ENCODE measurements at places on chromosomes 2 and 18.

- DNase-seq: no peak
Measured at GRCh38 chr2:85283641-85284040, 44.1 kb downstream of the TGOLN2 start.

DNA sequence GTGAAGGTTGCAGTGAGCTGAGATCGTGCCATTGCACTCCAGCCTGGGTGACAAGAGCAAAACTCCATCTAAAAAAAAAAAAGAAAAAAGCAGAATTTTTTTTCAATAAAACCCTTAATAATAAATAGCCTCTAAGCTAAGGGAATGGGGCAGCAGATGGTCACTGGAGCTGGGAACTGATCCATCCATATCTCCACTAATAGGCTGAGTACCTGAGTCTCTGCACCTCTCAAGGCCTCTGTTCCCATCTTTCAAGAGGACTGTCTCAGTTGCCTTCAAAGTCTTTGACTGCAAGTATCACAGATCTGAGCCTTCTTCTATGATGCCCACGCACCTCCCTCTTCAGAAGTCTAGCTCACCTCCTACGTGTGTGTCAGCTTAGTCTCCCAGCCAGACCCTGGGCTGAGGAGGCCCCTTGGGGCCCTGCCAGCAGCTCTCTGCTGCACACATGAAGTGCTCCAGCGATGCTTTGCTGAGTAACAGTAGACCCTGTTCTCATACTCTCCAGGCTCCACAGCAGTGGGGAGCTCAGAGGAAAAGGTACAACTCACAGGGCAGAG, 32.9 kb downstream of the ST8SIA5 start:
- DNase-seq: no peak

- DNase-seq: no peak
Measured at GRCh38 chr2:205408696-205409095, 273.6 kb upstream of the NRP2 start.

GRCh38 chr2:227805578-227805977, 8.1 kb upstream of the CCL20 start:
- no peak for DNase-seq

DNA sequence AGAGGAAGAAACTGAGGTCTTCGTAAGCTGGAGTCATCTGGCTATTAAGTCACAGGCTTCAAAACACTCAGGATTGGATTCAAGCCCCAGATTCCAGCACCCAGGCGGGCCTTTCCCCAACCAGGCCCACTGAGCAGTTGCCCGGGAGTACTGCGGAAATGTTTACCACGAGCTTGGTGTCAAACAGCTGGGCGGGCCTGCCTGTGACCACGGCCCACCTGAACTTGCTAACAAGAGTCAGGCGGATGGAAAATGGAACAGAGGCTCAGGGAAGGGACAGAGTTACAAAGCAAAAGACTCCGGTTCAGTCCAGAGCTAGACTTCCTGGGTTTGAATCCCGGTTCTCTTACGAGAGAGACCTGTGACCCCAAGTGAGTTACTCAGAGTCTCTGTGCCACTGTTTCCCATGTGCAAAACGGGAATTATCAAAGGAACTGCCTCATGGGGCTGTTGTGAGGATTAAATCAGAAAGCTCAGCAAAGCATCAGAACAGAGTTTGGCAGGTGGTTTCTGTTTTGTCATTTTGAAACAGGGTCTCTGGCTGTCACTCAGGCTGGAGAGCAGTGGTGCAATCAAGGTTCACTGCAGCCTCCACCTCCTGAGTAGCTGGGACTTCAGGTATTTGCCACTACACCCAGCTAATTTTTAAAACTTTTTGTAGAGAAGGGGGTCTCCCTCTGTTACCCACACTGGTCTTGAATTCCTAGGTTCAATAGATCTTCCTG, 49.0 kb upstream of the TFCP2L1 start:
- DNase-seq: no peak

GRCh38 chr2:98554116-98554861, 54.0 kb downstream of the COA5 start:
- no peak for DNase-seq

- no peak for DNase-seq
Measured at GRCh38 chr2:120656273-120656950, 79.3 kb upstream of the GLI2 start.

GRCh38 chr2:102498414-102498813, 25.4 kb downstream of the SLC9A4 start:
- no peak for DNase-seq

DNA sequence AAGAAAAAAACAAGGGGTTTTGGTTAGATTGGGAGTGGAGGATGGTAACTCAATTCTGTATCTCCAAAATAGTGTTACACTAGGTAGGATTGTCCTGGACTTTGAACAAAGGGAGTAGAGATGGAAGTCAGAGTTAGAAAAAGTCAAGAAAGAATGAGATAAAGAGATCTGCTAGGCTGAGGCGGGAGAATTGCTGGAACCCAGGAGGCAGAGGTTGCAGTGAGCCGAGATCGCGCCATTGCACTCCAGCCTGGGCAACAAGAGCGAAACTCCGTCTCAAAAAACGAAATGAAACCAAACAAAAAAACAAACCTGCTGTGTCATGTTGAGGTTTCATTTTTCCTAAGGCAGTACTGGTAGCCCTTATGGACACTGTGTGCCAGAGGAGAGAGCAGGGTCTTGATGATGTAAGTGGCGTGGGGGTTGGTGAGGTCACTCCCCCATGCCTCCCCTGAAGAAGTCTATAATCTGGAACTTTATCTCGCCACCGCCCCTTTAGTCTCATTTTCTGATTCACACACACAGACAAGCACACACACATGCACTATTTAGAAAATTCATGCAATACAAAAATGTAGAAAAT, 10.5 kb downstream of the DRC1 start:
- DNase-seq: no peak
